GM19239 (cell line): ENCODE measurements at places on chromosomes 1 and 21.

GRCh38 chr1:188237573-188238348 is 1409.0 kb downstream of the PLA2G4A start:
- no peak for DNase-seq

DNA sequence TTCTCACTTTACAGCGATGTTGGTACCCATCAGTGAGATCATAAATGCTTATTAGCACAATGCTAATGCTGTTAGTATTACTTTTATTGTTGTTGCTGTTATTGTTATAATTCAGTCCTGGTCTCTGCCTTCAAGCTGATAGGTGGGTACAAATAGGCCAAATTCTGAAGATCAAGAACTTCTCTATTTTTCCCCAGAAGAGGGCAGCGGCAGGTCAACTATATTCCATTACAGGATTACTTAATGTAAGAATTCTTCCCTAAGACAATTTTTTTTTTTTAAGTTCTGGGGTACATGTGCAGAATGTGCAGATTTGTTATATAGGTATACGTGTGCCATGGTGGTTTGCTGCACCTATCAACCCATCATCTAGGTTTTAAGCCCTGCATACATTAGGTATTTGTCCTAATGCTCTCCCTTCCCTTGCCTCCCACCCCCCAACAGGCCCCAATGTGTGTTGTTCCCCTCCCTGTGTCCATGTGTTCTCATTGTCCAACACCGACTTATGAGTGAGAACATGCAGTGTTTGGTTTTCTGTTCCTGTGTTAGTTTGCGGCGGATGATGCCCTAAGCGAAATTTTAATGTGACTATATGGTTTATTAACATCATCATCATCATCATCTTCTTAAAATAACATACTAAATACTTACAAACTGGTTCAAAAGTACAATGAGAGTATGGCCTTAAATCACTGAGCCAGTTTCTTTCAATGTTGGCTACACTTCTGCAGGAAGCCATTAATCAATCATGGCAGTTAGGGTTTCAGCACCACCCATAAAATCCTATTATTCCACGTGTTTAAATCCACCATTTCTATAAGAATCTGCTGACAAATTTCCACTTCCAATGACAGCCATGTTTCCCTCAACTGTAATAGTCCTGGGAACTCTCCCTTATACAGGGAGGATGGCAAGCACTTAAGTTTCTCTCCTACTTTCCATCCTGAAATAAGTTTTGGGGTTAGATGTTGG is 19.2 kb downstream of the SLC19A2 start:
- no peak for DNase-seq

- DNase-seq, result no peak
Measured at GRCh38 chr1:41319106-41319755, 42.0 kb upstream of the FOXO6 start.

GRCh38 chr1:66503841-66504470 is 30.0 kb upstream of the SGIP1 start:
- no peak for DNase-seq

DNA sequence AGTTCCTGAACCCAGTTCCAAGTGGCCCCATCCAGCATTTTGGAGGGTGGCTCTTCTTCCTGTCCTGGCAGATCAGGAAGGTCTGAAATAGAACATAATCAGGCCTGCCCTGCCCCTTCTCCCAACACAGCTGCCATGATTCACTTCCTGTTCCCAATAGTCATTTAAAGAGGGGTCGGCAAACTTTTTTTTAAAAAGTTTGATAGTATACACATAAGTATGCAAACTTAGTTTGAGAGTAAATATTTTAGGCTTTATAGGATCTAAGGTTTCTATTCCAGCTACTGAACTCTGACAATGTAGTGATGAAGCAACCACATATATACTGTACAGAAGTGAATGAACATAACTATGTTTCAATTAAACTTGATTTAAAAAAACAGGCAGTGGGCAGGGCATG is 66.4 kb downstream of the LUZP1 start:
- DNase-seq, result no peak

DNA sequence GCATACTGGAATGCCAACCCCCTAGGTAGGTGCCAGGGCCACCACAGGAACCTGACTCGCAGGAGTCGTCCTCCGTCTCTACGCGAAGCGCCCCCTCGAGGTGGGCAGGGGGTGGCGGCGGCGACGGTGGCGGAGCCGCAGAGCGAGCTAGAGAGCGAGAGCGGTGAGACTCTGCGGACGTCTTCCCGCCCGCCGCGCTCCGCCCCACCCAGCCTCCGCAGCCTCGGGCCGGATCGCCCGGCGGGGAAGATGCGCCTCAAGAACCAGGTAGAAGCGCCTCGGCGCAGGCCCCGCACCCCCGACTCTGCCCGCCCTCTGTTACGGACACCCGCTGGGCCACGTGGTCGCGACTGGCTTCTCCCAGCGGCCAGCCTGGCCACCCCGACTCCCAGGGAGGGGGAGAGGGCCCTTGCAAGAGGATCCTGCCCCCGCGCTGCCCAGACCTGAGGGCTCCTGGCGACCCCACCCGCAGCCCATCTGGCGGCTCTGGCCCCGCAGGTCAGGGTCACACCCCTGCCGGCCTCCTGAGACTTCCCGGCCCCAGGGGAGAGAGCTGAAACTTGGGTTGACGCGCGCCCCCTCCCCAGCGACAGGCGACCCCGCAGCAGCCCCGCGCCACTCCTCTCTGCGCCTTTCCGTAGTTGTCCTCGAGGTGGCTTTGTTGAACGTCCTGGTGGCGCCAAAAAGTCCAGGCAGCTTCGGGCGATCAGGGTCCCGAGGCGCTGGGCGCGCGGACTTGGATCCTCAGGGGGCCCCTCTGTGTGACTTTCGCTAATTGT is 24.4 kb upstream of the AGBL4 start:
- DNase-seq, result no peak

GRCh38 chr1:100581096-100581705 is 43.3 kb downstream of the GPR88 start:
- no peak for DNase-seq

DNA sequence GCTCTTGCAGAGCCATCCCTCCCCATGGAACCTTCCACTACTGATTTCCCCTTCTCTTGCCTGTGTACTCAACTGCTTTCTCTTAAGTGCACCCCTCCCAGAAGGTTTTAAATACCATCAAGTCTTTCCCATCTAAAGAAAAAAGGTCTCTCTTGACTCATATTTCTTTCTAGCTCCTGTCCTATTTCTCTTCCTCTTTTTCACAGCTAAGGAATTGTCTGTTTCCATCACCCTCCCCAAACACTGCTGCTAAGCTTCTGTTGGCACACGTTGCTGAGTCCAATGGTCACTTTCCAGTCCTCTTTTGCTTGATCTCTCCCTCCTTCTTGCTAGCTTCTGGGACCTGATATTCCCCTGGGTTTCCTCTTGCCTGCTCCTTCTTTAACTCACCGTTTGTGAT is 13.3 kb upstream of the GNL2 start:
- DNase-seq, result no peak

DNA sequence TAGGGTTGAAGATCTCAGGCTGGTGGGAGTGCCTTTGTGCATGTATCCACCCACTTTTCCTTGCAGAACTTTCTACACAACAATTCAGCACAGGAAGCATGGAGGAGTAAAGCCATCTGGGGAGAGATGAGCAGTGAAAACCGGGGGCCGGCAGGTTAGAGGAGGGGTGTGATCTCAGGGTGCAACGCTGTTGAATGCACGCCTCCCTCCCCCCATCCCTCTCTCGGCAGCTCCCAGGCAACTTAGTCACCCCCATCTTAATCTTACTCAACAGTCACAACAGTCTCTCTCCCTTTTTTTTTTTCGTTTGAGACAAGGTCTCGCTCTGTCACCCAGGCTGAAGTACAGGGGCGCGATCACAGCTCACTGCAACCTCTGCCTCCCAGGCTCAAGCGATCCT is 16.6 kb upstream of the ABCG1 start:
- no peak for DNase-seq

- no peak for DNase-seq
Measured at GRCh38 chr1:160342526-160342925, 524 bp downstream of the COPA start.
